ENCODE measurements at places on chromosomes 5 and 9. TPM values are rescaled to one million over a fixed set of nuclear protein-coding genes. Genes with fewer than 3 reads are reported as not detected.
A peak's percentile ranks its signal among the peaks of the same experiment; 100 is the strongest.

Gene ACSL6
- total RNA-seq, result 0.03 TPM

Gene PPP3R2
- total RNA-seq, result not detected

Gene ADAMTS16
- total RNA-seq, result 3.9 TPM

Gene PDLIM4
- not detected for total RNA-seq

Gene ABCA1
- 6.3 TPM for total RNA-seq

Gene ZFP37
- total RNA-seq, result 1.2 TPM

Gene SVEP1
- not detected for total RNA-seq

Gene PCDHA2
- not detected for total RNA-seq

Gene FOXD4
- 1.2 TPM for total RNA-seq

- no peak for DNase-seq
Observed at GRCh38 chr9:20070336-20070735, 281.5 kb upstream of the SLC24A2 start.

DNA sequence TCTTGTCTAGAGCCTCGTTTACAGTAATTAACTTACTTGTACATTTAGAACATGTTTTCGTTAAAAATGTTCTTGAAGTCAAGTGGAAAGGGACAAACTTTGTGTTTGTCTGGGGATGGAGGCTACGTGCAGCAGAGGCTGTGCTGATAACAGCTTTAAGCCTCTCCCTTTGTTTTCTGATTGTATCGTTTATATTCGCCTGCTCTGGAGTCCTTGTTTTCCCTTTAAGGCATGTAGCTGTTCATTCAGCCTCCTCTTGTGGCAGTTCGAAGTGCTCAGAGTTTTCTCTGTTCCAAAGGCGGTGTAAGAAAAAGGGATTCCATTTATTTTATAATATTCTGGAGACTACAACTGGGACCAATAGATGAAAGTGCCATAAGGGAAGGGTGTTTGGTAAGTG is 1.9 kb downstream of the SLC36A1 start:
- DNase-seq, result no peak

DNA sequence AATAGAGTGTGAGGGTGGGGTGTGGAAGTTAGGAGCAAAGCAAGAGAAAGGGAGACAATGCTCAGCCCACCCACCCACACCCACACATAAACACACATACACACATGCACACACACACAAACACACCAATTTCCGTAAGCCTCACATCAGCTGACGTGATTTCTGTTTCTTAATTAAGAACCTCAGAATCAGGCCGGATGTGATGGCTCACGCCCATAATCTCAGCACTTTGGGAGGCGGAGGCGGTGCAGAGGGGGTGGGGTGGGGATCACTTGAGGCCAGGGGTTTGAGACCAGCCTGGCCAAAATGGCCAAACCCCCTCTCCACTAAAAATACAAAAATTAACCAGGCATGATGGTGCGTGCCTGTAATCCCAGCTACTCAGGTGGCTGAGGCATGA is 26.4 kb upstream of the PIK3R1 start:
- DNase-seq, result no peak

DNA sequence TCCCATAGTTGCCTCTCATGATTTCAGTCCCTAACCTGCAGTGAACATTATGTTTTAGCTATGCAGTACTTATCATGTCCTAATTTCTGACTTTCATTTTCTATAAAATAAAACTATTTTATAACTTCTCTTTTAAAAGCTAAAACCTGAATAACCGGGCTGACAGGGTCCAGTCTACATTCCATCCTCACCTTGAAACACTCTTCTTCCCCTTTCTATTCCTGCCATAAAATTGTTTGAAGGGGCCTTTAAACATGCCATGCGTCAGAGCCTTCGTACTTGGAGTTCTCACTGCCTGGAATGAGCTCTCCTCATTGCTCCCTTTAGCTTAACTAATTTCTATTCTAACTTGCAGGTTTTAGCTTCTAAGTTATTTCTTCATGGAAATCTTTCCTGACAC is 143.0 kb upstream of the PRLR start:
- DNase-seq, result no peak

- no peak for DNase-seq
Observed at GRCh38 chr9:106526716-106527204, 336.2 kb upstream of the ZNF462 start.

DNA sequence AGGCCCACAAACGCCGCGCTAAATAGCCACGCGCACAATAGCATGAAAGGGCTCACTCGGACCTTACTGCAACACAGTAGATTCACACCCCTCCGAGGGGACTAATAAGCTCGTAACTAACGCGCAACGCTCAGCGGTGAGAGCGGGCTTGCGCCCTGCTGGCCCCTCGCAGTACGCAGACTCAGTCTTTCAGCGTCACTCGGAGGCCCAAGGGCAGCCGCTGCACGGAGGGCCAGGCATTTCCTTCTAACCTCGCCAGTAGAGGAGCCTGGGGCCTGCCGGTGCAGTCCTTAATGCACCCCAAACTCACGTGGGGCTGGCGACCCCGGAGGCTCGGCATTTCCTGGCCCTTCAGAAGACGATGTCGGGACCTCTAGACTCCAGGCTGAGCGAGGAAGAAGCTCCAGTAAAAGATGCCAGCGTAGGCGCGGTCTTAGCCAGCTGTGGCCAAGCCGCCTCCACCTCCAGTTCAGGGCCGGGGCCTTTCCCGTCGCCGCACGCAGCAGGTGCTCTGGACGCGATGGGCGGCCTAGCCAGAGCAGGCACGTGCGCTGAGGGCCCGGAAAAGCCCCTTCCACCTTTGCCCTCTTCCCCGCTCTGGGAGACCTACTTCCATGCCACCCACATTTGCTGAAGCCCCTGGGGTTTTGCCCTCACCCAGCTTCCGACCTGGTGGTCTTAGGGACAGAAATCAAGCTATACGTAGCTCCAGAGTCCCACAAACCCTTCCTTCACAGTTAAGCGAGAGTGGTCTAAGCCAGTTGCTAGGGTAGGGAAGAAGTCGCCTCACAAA is 38.3 kb upstream of the TIFAB start:
- DNase-seq, result no peak

DNA sequence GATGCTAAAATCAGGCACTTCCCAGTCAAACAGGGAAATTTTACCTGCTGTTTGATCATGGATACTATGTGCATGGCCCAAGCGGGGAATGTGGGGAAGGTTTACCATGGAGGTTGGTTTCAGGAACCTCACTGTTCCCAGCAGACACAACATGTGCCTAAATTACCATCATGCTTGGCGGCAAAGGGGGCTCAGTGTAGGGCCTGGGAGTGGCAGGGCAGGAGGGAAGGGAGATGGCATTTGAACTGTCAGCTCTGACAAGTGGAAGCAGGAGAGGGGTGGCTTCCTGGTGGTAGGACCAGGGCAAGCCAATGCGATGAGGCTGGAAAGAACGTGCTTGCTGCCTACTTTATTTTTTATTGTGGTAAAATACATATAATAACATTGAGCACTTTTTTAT is 71.7 kb upstream of the SLC25A51 start:
- no peak for DNase-seq

DNA sequence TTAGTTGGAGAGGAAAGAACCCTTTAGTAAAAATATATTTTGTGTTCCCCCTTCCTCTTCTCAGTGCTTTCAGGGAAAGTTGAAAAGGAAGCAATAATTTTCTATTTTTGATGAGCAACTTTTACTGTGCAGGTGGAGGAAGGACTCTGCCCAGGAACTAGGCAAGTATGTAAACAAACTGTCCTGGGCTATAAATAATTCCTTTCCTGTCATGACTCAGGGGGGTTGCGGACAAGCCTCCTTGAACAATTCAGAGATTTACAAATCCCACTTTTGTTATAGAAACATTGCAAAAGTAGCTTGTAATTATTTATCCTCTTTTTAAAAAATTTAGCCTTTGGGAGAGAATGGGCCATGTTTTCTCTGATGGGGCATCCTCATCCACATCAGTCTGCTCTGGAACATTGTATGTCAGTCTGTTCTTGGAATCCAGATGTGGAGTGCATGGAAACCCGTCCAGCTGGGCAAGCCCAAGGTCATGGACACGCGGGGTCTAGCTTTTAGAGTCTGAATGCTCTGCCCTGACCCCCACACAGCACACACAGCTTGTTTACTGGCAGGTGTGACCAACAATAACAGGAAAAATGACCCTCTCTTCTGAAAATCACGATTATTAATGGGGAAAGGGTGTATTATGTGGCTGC is 127.6 kb downstream of the GADD45G start:
- no peak for DNase-seq

GRCh38 chr5:132372542-132372941 is 3.0 kb downstream of the SLC22A5 start:
- no peak for DNase-seq

GRCh38 chr5:120017513-120017912 is 388.2 kb downstream of the FAM170A start:
- peak; percentile 31 for DNase-seq

DNA sequence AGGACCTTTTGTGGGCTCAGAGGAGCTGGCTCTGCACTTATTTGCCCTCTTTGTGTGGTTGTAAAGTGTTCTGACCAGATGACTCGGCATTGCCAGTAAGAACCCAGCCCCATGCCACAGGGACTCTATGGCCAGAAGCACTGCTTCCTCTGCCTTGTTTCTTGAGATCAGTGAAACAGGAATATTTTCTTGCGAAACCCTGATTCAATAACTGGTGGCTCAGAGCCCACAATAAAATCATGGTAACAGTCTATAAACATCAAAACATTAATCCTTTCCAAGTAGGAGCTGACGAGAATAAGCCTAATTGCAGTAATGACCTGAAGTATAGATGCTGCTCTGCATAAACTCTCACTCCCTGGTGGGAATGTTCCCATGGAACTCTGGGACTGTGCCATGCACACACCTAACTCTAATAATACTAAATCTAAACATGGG is 344.3 kb downstream of the ZNF608 start:
- no peak for DNase-seq

DNA sequence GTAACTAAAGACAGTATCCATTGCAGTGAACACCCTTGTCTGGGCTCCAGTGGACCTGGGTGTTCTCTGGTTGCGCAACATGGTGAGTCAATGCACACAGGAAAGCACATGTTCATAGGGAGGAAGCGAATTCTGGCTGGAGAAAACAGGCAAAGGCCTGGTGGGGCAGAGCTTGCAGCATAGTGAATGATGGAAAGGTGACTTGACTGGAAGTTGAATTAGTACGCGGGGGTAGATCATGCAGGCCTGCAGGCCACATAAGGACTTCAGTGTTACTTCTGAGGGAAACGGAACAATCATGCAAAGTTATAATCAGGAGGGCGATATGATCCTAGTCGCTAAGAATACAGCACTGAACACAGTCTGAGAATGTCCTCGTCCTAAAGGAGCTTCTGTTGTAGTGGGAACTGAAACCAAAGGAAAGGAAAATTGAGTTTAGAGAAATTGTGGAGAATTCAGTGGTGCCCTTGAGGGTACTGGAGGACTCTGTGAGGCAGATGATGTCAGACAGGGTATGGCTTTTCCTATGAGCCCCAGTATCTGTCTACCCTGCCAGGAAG is 71.9 kb upstream of the RANBP3L start:
- peak; percentile 90 for DNase-seq

Measured in HT1080 (cell line).